ENCODE measurements at places on chromosomes 1 and 21.

GRCh38 chr1:37944086-37944763, 2.6 kb downstream of the INPP5B start:
- DNase-seq, result no peak

GRCh38 chr1:30385246-30385995, 338.0 kb downstream of the MATN1 start:
- no peak for DNase-seq

- no peak for DNase-seq
Measured at GRCh38 chr1:38173157-38173831, 126.7 kb upstream of the POU3F1 start.

GRCh38 chr1:28087614-28088167, 719 bp downstream of the EYA3 start:
- peak; percentile 68 for DNase-seq

DNA sequence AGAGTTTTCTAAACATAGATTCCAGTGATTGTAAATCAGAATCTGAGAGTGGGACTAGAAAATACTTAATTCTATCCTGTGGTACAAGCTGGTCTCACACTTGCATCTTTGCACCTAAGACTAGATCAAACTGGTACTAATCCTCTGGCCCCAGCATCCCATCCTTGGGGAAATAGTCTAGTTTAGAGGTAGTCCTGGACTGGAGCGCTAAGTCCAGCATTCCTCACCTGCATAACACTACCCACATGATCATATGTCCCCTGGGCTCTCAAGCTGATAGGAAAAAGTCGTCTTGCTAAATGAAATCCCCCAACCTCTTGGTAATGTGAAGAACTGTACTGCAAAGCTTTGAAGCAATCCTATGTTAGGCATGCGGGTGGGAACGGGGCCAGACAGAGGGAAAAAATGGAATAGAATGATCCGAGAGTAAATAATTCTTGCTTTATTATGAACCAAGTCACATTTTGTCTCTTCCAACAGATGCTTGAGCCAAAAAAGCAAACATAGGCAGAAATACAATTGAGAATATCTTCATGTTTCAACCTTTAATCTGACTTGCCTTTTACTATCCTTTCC, 4.8 kb downstream of the COX20 start:
- no peak for DNase-seq

Measured in hematopoietic multipotent progenitor cell treated with erythropoietin and hydrocortisone succinate and interleukin-3 and kit ligand, for 4 days (in vitro differentiated cells).